CD4-positive, alpha-beta memory T cell (primary cell): ENCODE measurements at places on chromosomes 3 and 15. TPM values are rescaled to one million over a fixed set of nuclear protein-coding genes. Genes with fewer than 3 reads are reported as not detected.

GRCh38 chr15:29820394-29821154 lies 1.7 kb downstream of the TJP1 start:
- no peak for DNase-seq

DNA sequence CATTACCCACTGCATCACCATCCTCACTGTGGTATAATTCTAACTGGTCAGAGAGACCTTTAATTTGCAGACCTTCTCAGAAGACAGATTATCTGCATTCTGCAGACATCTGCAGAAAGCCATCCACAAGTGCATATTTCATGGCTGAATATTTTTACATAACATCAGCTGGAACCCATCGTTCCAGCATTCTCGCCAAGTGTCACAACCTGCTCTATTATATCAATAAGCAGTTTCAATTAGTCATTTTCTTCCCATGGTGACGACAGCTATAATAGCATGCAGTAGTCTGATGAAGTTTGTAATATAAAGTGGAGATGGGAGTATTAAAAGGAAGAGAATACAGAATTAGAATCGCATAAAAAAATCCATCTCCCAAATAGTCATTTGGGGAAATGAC lies 334.7 kb downstream of the FHIT start:
- no peak for DNase-seq

- DNase-seq = no peak
Measured at GRCh38 chr15:57541805-57542504, 49.7 kb upstream of the MYZAP start.

GRCh38 chr3:149442851-149443544 lies 31.5 kb upstream of the TM4SF4 start:
- no peak for DNase-seq

DNA sequence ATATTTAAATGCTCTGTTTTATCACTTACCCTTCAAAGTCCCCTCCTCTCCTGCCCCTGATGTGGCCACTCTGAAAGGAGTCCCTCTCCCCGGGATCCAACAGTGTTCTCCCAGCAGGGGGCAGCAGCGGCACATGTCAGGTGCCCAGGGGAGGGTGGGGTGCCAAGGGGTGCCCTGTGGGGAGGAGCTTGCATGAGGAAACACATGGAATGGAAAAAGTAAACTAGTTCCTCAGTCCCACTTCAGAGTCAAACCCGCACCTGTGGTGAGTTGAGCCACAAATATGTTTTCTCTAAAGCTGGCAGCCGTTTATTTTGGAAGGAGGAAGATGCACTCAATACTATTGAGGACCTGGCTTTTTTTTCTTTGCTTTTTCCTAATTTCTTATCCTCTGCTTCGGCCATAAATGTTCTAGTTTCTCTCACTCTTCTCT lies 30.1 kb upstream of the NRROS start:
- DNase-seq = peak; percentile 91

GRCh38 chr3:64417816-64418215 lies 192.6 kb upstream of the PRICKLE2 start:
- no peak for DNase-seq

The IQCH gene
- 1.9 TPM for polyA plus RNA-seq
